Motor neuron (in vitro differentiated cells): ENCODE measurements at places on chromosomes 12 and 14. TPM values are rescaled to one million over a fixed set of nuclear protein-coding genes. Genes with fewer than 3 reads are reported as not detected.

The HCAR2 gene
- total RNA-seq: not detected in 2 replicates

The WDR89 gene
- 18.1 and 20.6 TPM in 2 replicates for total RNA-seq

The SYCP3 gene
- 0.60 and 0.75 TPM in 2 replicates for total RNA-seq

The LLPH gene
- total RNA-seq: 32.7 and 34.2 TPM in 2 replicates

The SRRM4 gene
- total RNA-seq: 0.11 and 0.15 TPM in 2 replicates

The PRKD1 gene
- 3.1 and 3.3 TPM in 2 replicates for total RNA-seq

The DBX2 gene
- 0.86 and 0.97 TPM in 2 replicates for total RNA-seq

The PIP4P1 gene
- total RNA-seq: 31.7 and 33.0 TPM in 2 replicates
